NCI-H1436 treated with DMSO at 0.1 percent for 48 hours (cell line): ENCODE measurements at places on chromosomes 11 and 22.

DNA sequence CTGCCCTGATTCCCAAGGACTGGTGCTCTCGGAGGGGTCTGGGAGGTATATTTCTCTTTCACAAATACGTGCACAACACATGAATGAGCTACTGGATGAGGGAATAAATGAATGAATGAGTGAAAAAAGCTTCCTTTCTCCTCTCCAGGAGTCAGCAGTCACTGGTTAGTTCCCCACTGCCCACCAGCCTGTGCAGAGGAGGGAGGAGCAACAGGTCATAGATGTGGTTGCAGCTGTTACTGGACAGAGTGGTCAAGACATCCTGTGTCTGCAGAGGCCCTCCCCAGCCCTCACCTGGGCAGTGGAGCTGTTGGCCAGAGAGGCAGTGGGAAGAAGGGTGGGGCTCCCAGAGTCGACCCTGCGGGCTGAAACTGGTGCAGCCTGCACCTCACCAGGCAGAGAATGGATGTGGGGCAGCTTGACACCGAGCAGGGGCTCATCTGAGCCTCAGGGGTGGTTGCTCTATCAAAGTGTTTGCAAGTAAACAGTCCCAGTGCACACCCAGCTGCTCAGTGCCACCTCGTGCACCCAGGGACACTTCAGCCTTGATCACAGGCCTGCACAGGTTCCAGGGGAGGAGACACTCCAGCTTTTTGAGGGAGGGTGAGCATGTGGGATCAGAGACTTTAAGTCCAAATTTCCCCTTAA lies 1.4 kb upstream of the VPREB1 start:
- no peak for DNase-seq

GRCh38 chr11:41308286-41308685 lies 151.2 kb downstream of the LRRC4C start:
- DNase-seq = no peak

GRCh38 chr22:45284705-45285262 lies at the start of gene UPK3A:
Gene UPK3A (plus strand): TSS chr22:45284949. CDS start chr22:45285014, 65 bp downstream.
- no peak for DNase-seq

DNA sequence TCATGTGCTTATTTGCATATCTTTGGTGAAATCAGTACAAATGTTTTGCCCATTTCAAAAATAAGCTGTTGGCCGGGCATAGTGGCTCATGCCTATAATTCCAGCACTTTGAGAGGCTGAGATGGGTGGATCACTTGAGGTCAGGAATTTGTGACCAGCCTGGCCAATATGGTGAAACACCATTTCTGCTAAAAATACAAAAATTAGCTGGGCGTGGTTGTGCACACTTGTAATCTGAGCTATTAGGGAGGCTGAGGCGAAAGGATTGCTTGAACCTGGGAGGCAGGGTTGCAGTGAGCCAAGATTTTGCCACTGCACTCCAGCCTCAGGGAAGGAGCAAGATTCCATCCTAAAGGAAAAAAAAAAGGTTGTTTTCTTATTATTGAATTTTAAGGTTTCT lies 136.0 kb downstream of the SWAP70 start:
- no peak for DNase-seq

DNA sequence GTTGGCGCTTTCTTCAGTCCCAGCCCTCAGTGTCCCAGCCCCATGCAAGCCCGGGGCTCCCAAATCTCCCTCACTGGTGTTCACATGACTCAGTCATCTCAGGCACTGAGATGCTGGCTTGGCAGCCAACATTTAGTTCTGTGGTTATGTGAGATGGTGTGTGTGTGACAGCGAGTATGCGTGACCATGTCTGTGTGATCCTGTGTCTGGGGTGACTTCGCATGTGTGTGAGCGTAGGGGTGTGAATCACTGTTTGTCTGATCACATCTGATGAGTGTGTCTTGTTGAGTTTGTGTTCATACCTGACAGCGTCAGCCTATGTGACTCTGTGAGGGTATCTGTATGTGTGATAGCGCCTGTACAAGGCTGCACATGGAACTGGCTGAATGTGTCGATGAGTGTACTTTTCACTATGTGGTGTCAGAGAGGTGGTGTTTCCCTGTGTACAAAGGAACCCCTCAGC lies 16.2 kb downstream of the CREB3L1 start:
- DNase-seq = no peak

DNA sequence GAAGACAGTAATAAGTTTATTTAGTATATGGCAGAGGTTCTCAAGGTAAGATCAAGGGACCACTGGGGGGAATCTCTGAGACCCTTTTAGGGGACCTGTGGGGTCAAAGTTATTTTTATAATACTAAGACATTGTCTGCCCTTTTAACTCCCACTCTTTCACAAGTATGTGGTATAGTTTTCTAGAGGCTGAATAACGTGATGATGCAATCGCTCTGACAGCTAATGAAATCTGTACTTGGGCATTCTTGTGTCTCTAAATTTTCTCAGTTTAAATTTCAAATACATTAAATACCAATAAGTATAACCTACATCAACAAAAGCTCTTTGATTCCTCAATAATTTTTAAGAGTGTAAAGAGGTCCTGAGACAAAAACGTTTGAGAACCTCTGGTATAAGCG lies 147.9 kb downstream of the ATG16L2 start:
- DNase-seq = no peak

- DNase-seq = no peak
Observed at GRCh38 chr22:48397531-48398180, 1430.0 kb downstream of the BRD1 start.

DNA sequence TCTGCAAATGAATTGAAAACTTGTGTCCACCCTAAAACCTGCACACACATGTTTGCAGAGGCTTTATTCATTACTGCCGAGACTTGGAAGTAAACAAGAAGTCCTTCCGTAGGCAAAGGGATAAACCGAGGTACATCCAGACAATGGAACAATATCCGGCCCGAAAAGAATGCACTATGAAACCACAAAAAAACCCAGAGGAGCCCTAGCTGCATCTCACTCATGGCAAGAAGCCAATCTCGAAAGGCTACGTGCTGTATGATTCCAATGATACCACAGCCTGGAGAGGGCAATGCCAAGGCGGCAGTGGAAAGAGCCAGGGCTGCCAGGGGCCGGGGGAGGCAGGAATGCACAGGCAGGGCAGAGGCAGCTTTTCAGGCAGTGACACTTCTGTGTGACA lies 3.2 kb upstream of the MRPL23 start:
- DNase-seq = no peak

DNA sequence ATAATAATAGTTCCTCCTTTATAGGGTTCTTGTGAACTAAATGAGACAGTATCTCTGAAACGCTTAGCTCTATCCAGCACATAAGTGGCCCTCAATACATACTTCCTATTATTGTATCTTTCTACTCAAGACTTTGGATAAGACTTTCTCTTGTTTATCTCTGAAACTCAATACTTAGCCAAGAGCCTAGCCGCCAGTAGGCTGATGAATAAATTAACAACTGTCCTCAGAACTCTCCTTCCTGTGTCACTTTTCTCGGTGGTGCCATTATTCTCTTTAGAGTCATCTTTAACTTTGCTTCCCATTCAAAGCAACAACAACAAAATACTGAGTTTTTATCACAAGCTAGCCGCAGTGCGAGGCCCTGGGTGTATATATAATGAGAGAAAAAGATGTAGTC lies 86.9 kb downstream of the FAM83F start:
- DNase-seq = no peak

DNA sequence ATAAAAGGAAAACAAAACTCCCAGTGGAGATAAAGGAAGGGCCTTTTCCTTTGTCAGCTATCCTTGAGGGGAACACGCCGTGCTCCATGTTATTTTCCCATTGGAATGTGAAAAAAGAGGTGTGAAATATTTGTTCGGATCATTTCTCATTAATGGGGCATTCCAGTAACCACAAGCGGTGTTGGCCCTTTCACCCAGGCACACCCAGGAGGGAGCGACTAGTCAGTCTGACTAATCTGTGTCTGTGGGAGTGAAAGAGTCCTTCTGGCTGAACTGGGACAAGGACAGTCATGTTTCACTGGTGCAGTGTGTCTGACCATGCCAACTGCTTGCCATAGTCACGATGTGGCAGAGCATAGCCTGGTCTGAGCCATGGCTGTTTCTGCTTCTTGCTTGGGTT lies 13.0 kb upstream of the MYEOV start:
- no peak for DNase-seq

DNA sequence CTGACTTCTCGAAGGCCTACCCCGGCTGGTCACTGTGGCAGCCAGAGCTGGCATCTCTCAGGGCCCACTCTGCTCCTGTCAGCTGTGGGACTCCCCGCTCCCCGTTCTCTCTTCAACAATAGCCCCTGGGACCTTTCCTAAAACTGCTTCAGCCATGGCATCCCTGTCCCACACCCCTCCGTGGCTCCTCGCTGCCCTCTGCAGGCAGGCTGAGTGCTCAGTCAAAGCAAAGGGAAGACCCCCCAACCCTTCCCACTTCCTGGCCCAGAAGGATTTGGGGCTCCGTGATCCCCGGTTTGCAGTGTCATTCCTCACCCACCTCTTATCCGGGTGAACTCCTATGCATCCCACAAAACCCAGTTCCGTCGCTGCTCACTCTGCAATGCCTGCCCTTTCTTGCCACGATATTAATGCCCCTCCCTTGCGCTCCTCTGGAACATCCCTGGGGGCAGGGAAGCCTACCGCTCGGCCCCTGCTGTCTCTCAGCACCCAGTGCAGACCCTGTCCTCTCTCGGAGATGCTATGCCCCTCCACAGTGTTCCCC lies 1.6 kb upstream of the TH start:
- no peak for DNase-seq

DNA sequence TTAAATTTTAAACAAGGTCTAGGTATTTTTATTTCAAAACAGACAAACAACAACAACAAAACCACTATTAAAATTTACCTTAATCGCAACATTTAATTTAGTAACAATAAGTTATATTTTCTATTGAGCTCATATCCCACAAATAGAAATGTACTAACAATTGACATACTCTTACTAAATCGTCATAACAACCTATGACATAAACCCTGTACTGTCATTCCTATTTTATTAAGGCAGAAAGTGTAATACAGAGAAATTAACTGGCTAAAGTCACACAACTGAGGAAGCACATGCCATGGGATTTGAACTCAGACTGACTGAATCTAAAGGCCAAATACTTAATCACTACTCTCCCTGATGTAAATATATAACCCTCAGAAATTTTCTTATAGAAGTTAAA lies 3.0 kb downstream of the KIF18A start:
- DNase-seq = no peak

DNA sequence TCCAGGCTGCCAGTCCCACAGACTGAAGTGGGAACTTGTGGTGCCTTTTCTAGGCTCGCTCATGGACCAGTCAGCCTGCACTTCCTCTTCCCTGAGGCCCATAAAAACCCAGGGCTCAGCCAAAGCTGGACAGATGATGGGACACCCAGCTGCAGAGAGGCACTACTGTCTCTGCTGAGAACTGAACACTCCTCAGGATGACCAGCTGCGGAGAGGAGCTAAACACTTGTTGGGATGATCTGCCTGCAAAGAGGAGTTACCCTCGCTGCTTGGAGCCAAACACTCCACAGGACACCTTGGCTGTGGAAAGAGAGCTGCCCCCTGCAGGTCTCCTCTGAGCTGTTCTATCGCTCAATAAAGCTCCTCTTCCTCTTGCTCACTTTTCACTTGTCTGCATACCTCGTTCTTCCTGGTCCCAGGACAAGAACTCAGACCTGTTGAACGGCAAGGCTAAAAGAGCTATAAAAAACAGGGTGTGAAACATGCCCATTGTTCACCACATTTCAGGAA lies 465.5 kb downstream of the GUCY1A2 start:
- no peak for DNase-seq

DNA sequence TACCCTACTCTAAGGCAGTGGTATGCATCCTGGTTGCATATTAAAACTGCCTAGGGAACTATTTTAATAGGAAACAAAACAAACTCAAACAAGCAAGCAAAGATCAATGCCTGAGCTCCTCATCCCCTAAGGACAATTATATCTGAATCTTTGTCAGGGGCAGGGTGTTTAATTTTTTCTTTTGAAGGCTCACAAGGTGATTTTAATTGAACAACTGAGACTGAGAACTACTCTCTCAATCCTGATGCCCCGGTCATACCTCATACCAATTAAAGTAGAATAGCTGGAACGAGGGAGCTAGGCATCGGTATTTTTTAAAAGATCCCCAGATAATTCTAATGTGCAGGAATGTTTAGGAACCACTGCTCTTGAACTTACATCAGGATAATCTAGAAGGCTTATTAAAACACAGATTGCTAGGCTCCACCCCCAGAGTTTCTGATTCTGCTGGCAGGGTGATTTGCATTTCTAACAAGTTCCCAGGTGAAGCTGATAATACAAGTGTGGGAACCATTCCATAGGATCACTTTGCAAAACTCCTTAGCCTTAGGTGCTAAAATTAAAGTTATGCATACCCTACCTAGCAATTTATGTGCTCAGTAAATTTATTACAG lies 416.5 kb downstream of the GUCY1A2 start:
- DNase-seq = no peak

DNA sequence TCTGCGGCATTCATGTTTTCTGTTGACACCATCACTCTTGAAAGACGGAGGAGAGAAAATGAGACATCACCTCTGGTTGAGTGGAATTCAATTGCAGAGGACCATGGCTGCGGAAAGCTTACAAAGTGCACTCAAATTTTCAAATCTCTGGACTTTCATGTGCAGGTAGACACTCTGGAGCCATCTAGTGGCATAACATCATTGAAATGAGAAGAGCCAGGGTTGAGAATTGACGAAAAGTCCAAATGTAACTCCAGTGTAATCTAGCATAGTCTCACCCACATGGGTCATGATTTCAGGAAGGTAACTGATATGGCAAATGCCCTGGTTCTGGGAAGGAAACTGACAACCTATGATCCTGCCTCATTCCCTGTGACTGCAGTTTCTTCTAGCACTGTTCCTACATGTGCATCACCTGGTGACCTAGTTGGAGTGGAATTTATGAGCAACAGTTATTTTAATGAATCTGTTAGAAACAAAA lies 687.8 kb downstream of the KCNA4 start:
- no peak for DNase-seq

DNA sequence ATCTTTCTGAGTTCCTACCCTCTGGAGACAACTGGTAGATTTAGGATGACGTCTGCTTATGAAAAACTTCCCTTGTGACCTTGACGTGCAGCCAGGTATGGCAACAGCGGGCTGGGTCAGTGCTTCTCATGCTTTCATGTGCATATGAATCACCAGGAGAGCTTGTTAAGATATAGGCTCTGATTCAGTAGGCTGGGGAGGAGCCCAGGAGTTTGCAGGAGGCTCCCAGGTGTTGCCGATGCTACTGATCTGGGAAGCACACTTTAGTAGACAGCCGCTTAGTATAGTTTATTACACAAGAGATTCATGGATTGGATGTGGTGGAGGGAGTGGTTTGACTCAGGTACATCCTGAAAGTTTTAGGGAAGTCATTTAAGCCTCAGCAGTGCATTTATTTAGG lies 23.8 kb downstream of the DIXDC1 start:
- DNase-seq = no peak

DNA sequence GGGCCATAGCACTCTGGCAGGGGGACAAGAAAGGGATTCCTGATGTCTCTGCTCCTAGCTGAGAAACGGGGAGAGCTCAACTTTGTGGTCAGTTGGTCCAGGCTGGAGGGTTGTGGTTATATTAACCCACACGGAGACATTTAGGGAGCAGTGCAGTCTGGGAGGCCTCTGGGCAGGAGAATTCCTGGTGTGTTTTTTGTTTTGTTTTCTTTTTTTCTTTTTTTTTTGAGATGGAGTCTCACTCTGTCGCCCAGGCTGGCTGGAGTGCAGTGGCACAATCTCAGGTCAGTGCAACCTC lies 88.0 kb upstream of the SHISAL1 start:
- DNase-seq = no peak

GRCh38 chr11:107547961-107548360 lies 17.6 kb downstream of the ALKBH8 start:
- no peak for DNase-seq

- DNase-seq = no peak
Observed at GRCh38 chr11:114301088-114301487, 4.9 kb downstream of the NNMT start.

- no peak for DNase-seq
Observed at GRCh38 chr11:113148652-113149051, 165.7 kb upstream of the TTC12 start.
